ENCODE measurements at places on chromosomes 3 and 15. TPM values are rescaled to one million over a fixed set of nuclear protein-coding genes. Genes with fewer than 3 reads are reported as not detected.

DNA sequence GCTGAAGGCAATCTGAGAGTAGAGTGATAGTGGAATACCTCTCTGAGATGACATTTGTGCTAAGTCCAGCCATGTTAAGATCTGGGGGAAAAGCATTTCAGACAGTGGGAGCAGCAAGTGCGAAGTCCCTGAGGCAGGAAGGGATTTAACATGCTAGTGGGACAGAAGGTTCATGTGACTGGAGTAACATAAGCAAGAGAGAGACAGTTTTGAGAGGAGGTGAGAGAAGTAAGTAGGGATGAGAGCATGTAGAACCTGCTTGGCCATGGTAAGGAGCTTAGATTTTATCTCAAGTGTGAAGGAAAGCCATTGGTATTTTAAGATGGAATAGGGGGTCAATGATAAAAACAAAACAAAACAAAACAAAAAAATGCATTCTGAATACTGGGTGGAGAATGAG, 358.6 kb upstream of the KCNH8 start:
- DNase-seq = no peak

GRCh38 chr3:49120096-49120437, 556 bp downstream of the USP19 start:
- DNase-seq = no peak

GRCh38 chr3:82927309-82928253, 1166.1 kb upstream of the GBE1 start:
- no peak for DNase-seq

Gene GOLGA8T
- total RNA-seq = 1.1 TPM

Gene GPR62
- 1.2 TPM for total RNA-seq

- no peak for DNase-seq
Measured at GRCh38 chr15:28107904-28108275, 8.8 kb upstream of the OCA2 start.

DNA sequence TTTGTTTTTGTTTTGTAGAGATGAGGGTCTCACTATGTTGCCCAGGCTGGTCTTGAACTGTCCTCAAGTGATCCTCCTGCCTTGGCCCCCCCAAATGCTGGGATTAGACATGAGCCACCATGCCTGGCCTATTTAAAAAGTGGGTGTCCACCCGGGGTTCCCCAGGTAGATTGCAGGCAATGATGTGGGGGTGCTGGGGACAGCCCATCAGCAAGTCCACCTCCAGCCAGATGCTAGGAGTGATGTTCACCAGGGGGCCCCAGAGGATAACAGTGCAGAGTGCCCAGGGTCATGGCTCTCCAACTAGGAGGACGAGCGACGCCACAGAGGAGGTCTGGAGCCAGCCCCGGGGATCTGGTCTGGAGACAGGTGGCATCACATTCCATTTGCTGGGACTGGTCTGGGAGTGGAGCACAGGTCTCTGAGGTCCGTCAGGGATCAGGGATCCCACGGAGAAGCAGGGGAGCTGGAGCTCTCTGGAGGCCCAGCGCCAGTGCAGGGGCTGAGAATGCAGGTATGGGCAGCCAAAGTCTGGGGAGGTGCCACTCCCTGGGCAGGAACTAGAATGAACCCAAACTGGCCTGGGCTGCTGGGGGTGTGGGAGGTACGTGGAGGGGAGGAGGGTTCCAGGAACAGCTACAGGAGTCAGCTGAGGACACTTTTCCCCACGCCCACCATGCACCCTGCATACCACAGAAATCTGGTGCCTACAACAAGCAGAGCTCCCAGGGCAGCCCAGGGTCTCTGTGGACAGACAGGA, 51.2 kb upstream of the PCSK6 start:
- no peak for DNase-seq

GRCh38 chr3:141795276-141795675, 32.1 kb downstream of the GRK7 start:
- peak; percentile 65 for DNase-seq

- no peak for DNase-seq
Measured at GRCh38 chr3:87437765-87438164, 161.4 kb upstream of the POU1F1 start.

DNA sequence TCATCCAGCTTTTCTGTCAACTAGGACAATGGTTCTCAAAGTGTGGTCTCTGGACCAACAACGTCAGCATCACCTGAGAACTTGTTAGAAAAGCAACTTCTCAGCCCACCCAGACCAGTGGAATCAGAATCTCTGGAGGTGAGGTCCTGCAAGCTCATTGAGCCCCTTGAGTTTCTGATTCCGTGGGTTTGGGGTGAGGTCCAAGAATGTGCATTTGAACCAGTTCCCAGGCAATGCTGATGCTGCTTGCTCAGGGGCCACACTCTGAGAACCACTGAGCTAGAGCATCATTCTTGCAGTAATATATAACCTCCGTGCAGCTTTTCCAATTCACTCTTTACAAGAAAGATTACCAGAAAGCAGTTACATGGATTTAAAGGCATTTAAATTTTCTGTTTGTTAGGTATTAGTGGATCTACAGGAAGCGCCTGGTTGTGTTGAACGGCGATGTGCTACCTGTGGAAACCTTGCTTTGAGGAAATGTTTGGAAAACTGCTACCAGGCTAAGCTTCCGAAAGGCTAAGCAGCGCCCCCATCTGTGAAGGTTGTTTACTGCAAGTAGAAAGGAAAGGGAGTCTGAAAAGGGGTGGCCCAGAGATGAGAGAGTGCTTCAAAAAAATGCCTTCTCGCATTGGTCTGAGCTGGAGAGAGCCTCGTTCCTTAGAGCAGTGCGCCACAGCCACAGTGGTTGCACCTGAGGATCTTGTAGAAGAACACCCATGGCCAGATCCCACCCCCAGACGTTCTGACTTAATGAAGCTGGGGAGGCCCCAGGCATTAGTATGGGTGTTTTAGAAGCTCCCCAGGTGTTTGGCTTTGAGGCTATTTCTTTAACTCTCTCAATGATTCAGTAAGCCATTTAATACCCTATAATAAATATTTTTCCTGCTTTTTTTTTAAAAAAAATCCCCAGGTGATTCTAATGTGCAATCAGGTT, 50.0 kb downstream of the RLBP1 start:
- no peak for DNase-seq

DNA sequence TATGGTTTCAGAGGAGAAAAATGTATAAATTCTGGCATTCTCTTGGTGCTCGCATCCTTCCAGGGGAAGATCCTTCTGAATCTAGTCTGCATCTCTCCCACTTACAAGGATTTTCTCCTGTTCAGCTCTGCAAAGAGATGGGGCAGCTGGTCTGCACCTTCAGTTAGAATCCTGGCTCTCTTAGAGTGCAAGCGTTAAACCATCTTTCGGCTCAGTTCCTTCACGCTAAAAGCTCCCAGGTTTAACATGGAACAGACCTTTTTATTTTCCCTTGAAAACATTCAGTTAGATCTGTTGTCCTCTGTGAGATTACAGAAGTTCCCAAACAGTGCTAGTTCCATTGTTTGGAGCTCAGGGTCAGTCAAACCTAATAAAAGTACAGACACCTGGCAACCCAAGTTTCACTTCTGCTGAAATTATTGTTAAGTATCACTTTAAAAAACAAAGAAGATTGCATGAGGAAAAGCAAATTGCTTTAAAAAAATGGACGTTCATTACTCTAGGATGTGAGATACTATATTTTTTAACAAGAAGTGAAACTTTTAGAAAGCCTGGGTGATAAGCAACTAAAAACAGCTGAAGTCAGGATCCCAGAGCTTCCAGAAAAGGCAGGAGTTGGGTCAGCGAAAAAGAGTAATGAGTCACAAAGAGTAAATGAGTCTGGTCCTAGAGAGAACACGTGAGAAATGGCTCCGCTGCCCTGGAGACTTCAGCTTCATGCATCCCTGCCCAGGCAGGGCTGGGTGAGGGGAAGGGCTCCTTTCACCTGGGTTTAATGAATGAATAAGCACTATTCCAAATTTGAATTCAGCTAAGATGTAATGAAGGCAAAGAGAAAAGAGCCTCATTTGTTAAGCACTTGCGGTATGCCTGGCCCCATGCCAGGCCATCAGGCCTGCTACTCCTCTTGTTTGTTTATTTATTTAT, 63.3 kb downstream of the ABTB1 start:
- DNase-seq = peak; percentile 59

Measured in spinal cord (tissue), 10 donors.